ENCODE measurements at places on chromosomes 12 and 14. TPM values are rescaled to one million over a fixed set of nuclear protein-coding genes. Genes with fewer than 3 reads are reported as not detected.

DNA sequence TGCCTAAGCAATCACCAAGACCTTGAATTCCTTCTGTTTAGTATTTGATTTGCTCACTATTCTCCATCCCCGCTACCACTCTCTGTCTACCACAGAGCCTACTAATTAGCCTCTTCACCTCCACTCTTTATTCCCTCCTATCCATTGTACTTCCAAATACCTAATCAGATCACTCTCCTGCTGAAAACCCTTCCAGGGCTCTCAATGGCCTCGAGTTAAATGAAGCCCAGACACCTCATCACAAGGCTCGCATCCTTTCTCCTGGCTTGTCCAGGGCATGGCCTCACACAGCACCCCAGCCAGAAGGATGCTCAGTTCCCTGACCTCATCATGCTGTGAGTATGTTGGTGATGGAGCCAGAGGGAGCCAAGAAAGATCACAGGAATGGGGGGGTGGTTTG, 71.4 kb upstream of the PRMT8 start:
- DNase-seq: no peak

Gene DRAM1
- 16.4 TPM for total RNA-seq

GRCh38 chr12:24770821-24771220, 178.1 kb downstream of the BCAT1 start:
- DNase-seq: no peak

Gene MBD6
- total RNA-seq: 177 TPM

Gene CLEC7A
- 9.0 TPM for total RNA-seq

DNA sequence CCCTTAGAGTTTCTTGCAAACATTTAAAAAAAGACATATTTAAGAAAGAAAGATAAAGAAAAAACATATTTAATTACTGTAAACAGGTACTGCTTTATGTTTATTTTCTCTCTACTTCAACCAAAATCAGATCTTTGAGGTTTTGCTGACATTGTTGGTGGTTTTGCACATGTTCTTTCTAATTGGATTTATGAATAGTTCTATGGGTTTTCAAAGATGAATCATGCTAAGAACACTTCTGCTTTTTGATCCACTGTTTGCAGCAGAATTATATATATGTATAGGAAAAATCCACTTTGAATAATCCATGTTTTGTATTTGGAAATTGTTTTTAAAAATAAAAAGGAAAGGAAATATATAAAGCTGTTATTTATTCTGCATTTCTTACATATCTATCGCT, 78.4 kb downstream of the FRMD6 start:
- no peak for DNase-seq

Gene LMNTD1
- total RNA-seq: not detected

Gene GZMB
- total RNA-seq: 0.94 TPM
